ENCODE measurements at places on chromosomes 11 and 22.

GRCh38 chr22:18103527-18104269 lies 6.9 kb upstream of the TUBA8 start:
- no peak for DNase-seq

DNA sequence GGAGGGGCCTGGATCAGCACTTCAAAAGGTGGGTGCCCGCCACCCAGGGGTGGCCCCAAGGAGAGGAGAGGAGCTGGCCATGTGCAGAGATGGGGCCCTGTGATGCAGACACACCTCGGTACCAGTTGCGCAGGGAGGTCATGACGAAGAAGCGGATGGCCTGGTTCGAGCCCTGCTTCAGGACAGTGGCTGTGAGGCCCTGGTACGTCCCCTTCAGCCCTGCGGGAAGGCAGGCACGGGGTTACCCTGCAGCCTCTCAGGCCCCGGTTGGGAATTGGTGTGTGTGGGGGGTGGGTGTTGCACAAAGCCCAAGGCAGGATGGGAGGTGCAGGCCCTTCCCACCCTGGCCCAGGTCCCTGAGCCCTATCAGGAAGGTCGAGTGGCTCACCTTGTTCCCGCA lies 1.8 kb downstream of the SLC25A1 start:
- DNase-seq: no peak

GRCh38 chr11:112298535-112298934 lies 37.9 kb upstream of the PLET1 start:
- peak; percentile 49 for DNase-seq

- no peak for DNase-seq
Measured at GRCh38 chr22:46687048-46687444, 51.0 kb downstream of the CERK start.

GRCh38 chr11:73783483-73784020 lies 4.1 kb upstream of the MRPL48 start:
- DNase-seq: no peak

DNA sequence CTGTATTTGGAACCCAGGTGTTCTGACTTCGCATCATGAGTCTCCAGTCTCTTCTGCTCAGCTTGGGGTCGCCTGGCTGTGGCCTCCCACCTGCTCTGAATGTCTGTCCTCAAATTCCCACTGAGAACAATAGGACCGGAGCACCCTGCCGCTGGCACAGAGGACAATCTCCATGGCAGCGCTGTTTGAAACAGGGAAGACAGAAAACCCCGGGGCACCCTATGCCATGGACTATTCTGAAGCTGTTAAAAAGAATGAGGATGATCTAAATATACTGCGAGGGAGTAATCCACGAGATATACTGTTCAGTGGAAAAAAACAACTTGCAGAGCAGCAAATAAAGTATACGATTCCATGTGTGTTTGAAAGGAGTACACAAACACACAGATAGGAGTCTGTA lies 415.6 kb upstream of the NARS2 start:
- DNase-seq: no peak

DNA sequence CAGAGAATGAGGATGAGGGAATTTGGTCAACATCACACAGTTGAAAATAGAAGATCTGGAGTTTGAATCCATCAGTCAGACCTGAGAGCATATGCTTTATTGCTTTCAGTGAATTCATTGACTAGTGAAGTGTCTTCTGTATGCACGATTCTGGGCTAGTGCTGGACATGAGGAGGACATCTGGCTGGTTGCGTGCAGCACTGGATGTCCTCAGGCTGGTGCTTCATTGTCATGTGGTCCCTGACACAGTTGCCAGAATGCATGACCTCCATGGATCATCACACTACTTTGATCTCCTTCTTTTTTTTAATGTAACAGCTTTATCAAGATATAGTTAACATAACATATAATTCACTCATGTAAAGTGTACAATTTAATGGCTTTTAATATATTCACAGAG lies 44.5 kb upstream of the MMP7 start:
- DNase-seq: no peak

Measured in NCI-H446 treated with DMSO at 0.1 percent for 48 hours (cell line).